ENCODE measurements at places on chromosomes 5 and 9.
A peak's percentile ranks its signal among the peaks of the same experiment; 100 is the strongest.

GRCh38 chr5:53543401-53543800, 17.0 kb upstream of the NDUFS4 start:
- no peak for DNase-seq

DNA sequence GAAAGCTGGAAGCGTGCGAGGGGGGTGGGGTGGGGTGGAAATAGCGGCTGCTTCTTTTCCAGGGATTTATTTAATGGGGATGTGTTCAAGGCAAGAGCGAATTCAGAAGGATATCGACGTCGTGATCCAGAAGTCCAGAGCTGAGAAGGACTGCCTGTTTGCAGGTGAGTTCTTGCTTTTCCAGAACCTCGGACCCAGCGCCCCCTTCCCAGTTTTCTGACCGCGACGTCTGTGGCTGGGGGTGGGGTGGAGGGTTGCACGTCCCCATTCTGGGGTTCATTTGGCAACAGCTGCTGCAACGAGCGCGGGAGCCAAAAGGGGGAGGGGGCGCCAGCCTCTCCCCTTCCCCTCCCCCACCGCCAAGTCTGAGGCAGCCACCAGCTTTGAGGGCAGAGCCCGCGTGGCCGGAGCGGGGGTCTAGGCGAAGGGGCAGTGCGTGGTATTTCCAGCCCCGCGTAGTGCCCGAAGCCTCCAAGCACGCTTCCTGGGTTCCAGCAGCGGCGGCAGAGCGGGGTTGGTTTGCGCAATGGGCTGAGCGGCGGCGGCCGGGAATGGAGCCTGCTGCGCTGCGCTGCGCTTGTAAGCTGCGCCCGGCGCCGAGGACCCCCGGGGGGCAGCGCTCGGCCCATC, 701 bp downstream of the PARP8 start:
- DNase-seq = peak; percentile 81

DNA sequence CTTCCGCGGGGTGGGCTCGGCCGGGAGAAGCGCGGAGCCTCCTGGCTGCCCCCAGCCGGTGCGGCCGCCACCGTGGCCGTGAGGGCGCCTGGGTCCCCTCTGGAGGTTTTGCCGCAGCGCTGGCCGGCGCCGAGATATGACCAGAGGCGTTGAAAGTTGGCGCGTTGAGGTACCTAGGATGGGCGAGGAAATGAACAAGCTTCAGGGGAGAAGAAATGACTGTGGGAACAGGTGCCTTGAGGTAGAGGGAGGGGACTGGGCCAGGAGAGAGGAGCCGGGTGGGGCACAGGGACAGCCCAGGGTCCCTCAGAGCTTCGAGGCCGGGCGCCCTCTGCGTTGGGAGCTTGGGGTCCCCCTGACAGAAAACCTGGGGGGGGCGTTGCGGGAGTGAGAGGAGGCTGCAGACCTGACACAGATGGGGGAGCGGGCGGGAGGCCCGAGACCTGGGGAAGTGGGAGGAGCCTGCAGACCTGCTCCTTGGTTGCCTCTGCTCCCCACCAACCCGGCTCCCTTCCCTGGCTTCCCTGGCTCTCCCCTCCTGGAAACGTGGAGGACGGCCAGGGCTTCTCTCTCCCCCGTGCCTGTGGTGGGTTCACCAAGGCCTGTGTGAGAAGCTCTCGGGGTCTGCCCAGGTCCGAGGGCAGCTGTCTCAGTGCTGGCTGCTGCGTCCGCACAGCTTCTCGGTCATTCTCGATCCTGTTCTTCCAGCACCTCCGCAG, 14.2 kb downstream of the RABL6 start:
- no peak for DNase-seq

- DNase-seq = no peak
These were observed 217.8 kb upstream of the TLE4 start for GRCh38 chr9:79353856-79354520.

All from ecto neural progenitor cell (in vitro differentiated cells).